Fibroblast of lung (primary cell): ENCODE measurements at places on chromosomes 3 and 15.

- DNase-seq = no peak
Observed at GRCh38 chr3:72606005-72606800, 242.0 kb downstream of the SHQ1 start.

DNA sequence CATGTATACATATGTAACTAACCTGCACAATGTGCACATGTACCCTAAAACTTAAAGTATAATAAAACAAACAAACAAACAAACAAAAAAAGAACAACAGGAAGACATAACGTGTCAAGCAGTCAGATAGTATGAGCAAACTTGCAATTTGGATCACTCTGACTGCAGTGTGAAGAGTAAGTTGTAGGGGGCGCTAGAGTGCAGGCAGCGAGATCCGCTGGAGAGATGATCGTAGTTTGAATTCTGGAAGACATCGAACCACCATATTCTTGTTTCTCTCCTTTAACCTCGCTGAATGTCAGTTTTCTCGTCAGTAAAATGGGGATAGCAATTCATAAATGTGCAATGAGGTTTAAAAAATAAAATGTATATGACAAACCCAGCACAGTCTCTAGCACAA is 165.2 kb upstream of the LMCD1 start:
- no peak for DNase-seq

GRCh38 chr3:146948186-146948585 is 343.0 kb upstream of the PLSCR5 start:
- no peak for DNase-seq

- DNase-seq = no peak
Observed at GRCh38 chr3:134606033-134607025, 44.5 kb downstream of the KY start.

GRCh38 chr3:149917124-149917667 is 53.5 kb downstream of the PFN2 start:
- DNase-seq = no peak

- DNase-seq = no peak
Observed at GRCh38 chr15:40908095-40908494, 13.8 kb downstream of the VPS18 start.

DNA sequence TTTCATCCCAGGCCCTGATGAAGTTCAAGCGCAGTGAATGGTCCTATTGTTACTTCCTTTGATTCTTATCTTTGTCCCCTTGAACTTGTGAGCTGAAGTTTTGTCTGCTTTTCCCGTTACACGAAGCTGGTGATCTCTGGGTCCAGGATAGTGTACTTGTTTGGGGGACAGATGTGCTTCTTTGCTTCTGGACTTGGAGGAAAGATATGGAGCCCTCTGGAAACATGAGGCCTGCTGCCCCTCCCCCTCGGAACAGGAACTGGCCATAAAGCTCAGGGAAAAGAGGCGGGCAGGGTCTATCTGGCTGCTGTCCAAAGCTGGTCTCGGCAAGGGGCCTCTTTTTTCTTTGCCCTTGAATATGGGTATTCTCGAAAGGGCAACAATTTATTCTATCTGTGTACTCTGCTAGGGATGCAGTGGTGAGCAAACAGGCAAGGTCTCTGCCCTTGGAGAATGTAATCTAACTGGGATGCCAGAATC is 47.6 kb downstream of the IDH2 start:
- DNase-seq = no peak

GRCh38 chr15:50675535-50676144 is 11.0 kb downstream of the TRPM7 start:
- peak; percentile 19 for DNase-seq

DNA sequence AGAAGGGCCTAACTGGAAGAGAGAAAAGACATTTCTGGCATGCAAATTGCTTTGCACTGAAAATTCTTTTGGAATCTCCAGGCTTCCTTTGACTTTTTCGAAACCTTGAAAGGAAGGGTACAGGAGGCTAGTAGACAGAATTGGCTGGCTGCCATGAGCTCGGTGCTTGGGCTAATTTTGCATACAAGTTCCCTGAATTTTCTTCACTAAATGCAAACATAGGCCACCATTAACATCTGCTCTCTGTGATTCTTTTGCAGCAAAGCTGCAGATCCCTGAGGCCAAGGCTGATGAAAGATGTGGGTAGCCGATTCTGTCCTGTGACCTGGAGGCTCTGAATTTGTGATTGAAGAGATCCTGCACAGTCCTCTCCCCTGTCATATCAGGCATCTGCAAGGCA is 247.8 kb upstream of the MCTP2 start:
- no peak for DNase-seq

DNA sequence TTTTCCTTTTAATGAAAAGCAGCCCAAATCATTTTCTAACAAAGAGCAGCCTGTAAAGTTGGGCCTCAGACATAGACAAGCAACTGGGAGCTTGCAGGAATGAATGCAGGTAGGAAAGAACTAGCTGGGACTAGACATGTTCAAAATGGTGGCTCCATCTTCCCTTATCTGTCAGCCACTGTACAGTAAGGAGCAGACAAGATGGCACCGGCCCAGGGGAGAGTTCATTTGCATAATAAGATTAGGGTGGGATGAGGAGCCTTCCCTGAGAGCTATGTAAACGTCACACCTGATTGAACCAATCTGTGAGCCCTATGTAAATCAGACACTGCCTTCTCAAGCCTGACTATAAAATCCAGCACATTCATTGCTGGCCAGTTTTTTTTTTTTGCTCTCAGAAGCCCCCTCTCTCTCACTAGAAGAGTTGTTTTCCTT is 59.7 kb upstream of the GK5 start:
- no peak for DNase-seq

DNA sequence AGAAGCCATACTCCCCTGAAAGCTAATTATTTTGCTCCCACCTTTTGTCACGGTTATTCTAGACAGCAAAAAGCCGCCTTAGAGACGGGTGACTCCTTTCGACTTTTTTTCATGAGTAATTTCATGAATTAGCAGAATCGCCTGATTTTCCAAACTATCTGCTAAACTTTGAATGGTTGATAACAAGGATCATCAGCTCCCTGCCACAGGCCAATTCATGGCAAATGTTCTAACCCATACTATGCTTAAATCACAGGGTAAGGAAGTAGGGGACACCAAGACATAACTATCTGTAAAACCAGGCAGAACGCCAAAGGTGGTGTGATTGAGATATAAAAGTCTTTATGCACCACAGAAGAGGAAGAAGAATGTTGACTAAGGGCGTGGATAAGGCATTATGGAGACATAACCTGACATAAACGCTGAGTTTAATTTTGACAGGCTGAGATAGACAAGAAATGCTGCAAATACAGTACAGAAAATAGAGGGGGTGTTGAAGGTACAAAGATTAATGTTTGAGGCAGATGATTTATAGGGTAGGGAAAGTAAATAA is 891 bp upstream of the DMXL2 start:
- DNase-seq = no peak

DNA sequence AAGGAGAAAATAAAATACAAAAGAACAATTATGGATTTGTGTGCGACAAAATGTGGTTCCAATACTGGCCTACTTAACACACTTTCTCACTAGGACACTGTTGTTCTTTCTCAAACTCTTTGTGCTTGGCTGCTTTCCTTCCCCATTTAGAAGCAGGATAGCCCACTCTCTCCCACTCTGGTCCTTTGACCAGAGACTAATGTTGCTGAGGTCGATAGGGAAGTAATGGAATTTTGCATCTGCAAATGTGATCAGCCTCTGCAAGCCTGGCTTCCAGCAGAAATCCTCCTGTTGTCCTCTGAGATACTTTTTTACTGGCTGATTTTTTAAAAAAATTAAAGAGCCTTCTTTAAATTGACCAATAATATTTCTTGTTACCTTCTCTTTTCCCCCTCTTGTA is 71.0 kb downstream of the PPM1L start:
- no peak for DNase-seq

GRCh38 chr15:42730135-42730534 is 6.8 kb downstream of the CDAN1 start:
- no peak for DNase-seq

GRCh38 chr3:124951511-124952281 is 17.1 kb upstream of the MUC13 start:
- DNase-seq = peak; percentile 66
